ENCODE measurements at places on chromosomes 2 and 18. TPM values are rescaled to one million over a fixed set of nuclear protein-coding genes. Genes with fewer than 3 reads are reported as not detected.

Gene FAHD2B
- 23.5 TPM for polyA plus RNA-seq

Gene UGT1A4
- polyA plus RNA-seq = not detected

Gene SLC40A1
- 0.03 TPM for polyA plus RNA-seq

Gene NPPC
- 1.3 TPM for polyA plus RNA-seq

Gene LYG2
- polyA plus RNA-seq = not detected

Gene ALPP
- 0.20 TPM for polyA plus RNA-seq

Gene ATG4B
- 155 TPM for polyA plus RNA-seq

All from H1 (cell line).